Left ventricle myocardium superior (tissue), 1 donor: ENCODE measurements at places on chromosomes 13 and 19. TPM values are rescaled to one million over a fixed set of nuclear protein-coding genes. Genes with fewer than 3 reads are reported as not detected.

DGKH gene
- 5.2 TPM for total RNA-seq

GRCh38 chr19:31257426-31258130 lies 91.7 kb downstream of the TSHZ3 start:
- no peak for DNase-seq

DNA sequence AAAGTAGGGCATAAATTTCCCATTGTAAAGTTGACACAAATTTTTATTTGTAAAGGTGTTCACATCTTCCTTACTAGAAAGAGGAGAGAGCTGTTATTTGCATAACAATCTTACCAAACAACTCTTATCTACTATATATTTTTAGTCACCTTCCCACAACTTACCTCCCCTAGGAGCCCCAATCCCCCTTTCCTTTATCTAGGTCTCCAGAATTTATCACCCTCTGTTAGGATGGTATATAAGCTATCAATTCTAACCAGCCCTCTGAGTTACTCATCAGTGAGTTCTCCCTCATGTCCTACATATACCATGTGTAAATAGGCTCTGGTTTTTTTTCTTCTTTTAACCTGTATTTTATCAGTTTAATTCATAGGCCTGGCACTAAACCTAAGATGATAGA lies 62.2 kb downstream of the DCT start:
- no peak for DNase-seq

DNA sequence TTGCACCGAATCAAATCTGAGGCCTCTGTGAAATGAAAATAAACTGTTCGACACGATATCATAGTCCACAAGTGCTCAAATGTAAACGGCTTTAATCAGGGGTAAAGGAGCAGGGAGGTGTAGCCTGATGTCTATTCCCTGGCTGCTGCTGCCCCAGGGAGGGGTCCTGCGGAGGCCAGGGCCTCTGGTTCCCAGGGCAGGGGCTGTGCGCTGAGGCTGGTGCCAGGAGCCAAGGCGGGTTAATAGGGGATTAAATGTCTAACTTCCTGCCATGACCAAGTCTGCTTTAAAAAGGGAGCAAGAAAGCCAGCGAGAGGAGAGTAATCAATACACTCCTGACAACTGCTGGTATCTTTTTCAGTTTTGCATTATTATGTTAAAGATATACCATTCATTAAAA lies 59.4 kb downstream of the ZNF536 start:
- no peak for DNase-seq

DNA sequence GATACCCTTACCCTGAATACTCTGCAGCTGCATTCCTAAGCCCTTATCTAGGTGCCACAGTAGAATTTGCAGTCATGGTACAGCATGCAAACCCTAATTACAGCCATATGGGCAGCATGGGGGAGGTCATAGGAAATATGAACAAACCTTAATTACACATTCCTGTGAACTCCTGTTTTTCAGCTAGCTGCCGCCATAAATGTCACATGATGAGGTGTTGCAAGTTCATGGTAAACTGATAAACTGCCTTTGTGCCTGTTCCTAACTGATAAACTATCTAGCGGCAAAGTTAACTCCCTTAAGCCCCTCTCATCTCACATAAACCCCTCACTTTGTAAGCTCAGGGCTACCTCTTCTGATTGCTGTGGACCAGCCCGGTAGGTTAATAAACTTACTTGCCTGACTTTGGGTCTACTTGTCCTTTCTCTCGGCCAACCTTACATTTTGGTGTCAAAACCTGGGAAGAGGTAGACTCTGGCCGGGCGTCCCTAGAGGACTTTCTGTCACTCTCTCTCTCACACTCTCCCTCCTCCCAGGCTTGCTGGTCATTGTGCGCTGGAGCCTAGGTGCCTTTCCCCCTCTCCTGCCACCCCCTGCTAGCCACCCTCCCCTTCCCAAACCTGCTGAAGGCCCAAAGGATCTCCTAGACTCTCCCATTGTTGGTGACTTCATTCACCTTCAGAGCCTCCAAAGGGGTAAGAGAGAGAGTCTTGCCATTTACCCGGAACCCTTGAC lies 43.3 kb downstream of the ZNF93 start:
- DNase-seq = no peak

- no peak for DNase-seq
These were observed 109.7 kb downstream of the LRCH1 start for GRCh38 chr13:46662690-46663089.

DNA sequence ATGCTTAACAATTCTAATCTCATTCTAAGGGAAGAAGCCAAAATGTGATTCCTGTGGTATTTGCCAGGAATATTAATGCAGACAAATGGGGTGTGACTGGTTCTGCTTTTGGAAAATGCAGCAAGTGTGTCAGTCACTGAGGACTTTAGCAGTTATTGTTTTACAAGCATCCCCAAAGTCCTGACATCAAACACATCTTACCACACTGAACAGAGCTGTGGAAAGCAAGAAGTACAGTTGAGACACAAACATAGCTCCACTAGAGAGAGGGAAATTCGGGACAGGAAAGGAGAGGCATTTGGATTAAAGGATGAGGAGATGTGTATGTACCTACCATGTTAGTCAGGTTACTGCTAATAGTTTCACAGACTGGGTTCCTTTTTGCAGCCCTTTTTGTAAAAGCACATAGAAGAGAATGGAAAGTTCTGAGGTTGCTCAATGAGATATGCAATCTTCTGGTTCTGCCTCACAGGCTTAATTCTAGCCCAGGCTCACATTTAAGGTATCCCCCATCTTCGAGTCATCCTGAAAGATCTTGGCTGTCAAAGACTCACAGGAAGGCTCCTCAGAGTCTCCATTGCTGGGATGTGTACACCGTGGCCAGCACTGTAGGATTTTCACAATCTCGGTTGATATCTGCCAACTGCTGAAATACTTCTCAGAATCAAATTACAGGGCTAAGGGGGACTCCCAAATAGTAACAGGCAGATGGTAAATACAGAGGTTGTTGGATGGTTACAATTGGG lies 316.6 kb downstream of the DNAJC15 start:
- DNase-seq = no peak

DNA sequence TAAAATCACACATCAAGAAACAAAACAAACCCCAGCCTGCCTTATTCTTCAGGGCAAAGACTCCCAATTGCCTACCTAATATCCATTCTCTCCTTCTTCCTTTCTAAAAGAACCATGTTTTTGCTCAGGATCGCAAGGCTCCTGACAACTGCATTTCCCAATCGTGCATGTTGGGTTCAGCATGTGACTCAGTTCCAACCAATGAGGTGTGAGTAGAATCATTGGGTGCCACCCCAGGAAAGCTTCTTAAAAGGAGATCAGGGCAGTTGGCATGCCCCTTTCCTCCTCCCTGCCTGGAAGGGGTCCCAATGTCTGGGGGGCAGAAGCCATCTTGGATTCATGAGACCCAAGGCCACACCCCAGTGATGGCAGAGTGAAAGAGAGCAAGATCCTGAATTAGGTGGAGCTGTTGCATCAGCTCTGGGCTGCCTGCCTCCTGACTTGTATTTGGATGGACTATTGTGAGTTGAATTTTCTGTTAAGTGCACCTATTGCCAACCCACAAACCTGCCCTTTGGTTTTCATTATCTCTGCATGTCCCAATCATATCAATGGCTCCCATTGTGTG lies 26.0 kb upstream of the UBAC2 start:
- DNase-seq = no peak

LATS2 gene
- 25.1 TPM for total RNA-seq

MAST1 gene
- 0.12 TPM for total RNA-seq

CEBPA gene
- total RNA-seq = 2.4 TPM

TJP3 gene
- total RNA-seq = 0.22 TPM

- no peak for DNase-seq
These were observed 187.5 kb downstream of the GPC6 start for GRCh38 chr13:93413972-93414717.

DNA sequence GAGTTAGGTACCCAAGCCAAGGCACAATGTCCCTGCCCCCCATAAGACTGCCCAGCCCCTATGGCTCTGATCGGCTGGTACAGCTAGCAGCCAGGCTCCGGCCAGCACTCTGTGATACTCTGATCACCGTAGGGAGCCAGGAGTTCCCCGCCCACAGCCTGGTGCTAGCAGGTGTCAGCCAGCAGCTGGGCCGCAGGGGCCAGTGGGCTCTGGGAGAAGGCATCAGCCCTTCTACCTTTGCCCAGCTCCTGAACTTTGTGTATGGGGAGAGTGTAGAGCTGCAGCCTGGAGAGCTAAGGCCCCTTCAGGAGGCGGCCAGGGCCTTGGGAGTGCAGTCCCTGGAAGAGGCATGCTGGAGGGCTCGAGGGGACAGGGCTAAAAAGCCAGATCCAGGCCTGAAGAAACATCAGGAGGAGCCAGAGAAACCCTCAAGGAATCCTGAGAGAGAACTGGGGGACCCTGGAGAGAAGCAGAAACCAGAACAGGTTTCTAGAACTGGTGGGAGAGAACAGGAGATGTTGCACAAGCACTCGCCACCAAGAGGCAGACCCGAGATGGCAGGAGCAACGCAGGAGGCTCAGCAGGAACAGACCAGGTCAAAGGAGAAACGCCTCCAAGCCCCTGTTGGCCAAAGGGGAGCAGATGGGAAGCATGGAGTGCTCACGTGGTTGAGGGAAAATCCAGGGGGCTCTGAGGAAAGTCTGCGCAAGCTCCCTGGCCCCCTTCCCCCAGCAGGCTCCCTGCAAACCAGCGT lies 3.0 kb upstream of the KMT2B start:
- no peak for DNase-seq

DNA sequence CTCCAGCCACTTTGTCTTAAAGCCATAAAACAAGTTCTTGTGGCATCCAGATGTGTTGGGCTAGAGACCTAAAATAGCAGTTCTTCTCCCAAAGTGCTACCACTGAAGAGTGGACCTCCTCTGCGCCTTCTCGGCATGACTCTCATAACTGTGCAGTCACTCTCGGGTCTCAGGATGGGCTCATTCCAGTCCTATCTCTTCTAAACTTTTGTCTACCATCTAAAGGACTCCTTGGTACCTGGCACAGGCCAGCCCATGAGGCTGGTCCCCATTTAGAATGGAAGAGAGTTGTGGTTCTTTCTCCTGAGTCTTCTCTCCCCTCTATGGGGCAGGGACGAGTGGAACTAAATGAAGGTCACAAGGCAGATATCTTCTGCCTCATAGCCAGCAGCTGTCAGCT lies 272.0 kb upstream of the TMTC4 start:
- no peak for DNase-seq

SPACA4 gene
- not detected for total RNA-seq

DNA sequence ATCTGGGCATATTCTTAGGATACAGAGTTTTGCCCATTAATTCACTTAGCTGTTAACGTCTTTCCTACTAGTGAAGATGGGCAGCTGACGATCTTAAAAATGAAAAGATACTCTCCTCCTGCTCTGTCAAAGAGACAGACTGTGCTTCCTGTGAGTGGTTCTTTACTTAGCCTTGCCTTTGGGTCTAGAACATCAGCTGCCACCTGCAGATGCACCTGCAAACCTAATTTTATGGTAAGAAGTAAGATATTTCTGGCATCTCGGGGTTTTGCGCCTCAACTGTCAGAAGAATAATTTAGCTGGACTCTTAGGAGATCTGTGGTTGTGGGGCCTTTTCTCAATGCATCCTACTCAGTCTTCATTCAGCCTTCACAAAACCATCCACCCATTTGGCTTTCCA lies 36.2 kb downstream of the TRPC4 start:
- DNase-seq = no peak

GRCh38 chr19:2064395-2064787 lies 13.3 kb upstream of the MKNK2 start:
- DNase-seq = peak; percentile 68

CFD gene
- total RNA-seq = 252 TPM

- DNase-seq = no peak
These were observed 14.4 kb upstream of the RETN start for GRCh38 chr19:7654401-7654800.
